ENCODE measurements at places on chromosomes 3 and 15. TPM values are rescaled to one million over a fixed set of nuclear protein-coding genes. Genes with fewer than 3 reads are reported as not detected.
A peak's percentile ranks its signal among the peaks of the same experiment; 100 is the strongest.

ECE2 gene
- total RNA-seq, result 0.24 TPM

C3orf62 gene
- total RNA-seq, result 5.4 TPM

CFAP92 gene
- total RNA-seq, result 1.6 TPM

DNA sequence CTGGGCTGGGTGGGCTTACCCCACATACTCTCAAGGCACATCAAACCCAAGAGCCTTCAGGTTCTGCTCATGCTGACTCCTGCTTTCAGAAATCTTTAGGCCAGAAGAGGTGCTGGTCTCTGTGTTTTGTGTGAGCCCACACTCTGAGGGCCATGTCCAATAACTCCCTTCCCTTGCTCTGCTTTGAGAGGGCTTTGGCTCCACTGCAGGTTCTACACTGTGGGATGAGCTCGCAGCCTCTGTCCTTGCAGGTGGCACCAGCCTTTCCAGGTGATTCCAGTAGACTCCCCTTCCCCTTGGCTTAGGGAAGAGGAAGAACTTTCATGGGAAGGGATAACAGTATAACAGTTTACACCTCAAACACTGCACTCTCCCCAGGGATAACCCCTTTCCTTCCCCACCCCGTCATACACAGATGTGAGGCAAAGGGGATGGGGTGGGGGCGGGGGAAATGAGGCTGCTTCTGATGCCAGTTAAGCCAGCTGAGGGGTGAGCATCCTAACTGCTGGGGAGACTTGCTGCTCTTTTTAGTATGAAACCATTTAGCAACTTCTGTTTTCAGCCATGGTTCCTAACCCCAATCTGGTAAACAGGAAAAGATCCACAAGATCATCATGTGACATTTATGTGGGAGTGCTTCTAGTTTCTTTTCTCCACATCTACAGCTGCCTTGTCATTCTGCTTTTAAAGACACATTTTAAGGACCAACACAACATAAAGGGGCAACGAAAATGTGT, 262.4 kb downstream of the SLC9A9 start:
- H3K27ac ChIP-seq, result no peak overlapping the region
- H3K27me3 ChIP-seq, result no peaks in the 10 kb centered on the region
- no peak for DNase-seq
- no peaks in the 10 kb centered on the region for H3K4me1 ChIP-seq

DNA sequence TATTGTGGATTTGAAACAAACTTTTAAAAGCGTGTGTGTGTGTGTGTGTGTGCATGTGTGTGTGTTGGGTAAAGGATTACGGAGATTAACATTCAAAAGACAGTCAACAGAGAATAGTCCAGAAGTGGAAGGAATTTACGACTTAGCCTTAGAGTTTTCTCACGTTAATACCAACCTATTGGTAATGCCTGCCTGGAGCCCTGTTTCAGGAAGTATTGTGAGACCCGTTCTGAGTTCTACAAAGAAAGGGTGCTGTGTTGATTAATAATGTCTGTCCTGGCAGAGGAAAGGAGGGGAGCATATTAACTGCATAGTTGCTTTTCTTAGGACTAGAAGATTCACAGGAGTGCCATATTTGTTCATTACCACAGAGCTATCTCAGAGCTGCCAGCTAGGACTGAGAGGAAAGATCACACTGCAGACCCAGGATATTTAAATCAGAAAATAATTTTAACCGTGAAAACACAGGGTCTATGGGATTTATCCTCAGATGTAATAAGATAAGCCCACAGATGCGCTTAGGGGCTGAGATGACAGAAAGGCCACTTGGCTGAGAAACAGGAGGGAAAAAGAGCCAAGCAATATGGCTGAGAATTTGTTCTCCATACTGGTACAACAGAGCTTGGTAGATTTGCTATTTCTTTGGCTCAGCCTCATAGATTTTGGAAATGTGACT, 40.5 kb upstream of the FRMD4B start:
- DNase-seq, result no peak
- no peak overlapping the region for H3K27ac ChIP-seq
- H3K27me3 ChIP-seq, result no peaks in the 10 kb centered on the region
- no peaks in the 10 kb centered on the region for H3K36me3 ChIP-seq
- no peak overlapping the region for H3K4me3 ChIP-seq

- H3K4me3 ChIP-seq, result no peak overlapping the region
- no peaks in the 10 kb centered on the region for H3K36me3 ChIP-seq
- H3K27me3 ChIP-seq, result no peaks in the 10 kb centered on the region
- H3K27ac ChIP-seq, result no peak overlapping the region
Measured at GRCh38 chr3:72319194-72320094, 528.8 kb downstream of the SHQ1 start.

DNA sequence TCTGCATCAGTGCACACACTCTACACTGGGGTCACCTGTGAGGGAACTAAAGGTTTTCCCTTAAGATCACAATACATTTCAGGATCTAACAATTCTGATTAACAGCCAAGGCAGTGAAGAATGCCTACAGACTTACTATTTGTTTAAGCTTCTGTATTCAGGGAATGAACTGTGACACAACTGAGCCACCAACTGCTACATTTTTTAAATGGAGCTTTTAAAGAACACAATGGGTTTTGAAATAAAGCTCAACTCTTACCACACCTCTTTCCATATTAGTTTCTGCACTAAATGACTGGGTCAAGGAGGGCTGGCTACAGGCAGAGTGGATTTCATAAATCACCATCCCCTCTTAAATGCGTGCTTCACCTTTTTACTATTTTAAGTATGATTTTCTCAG, 100.2 kb downstream of the TMCC1 start:
- no peaks in the 10 kb centered on the region for H3K36me3 ChIP-seq
- peaks cover 25% of the 10 kb centered on the region for H3K4me1 ChIP-seq
- H3K27ac ChIP-seq, result no peak overlapping the region
- H3K27me3 ChIP-seq, result no peaks in the 10 kb centered on the region
- 0 out of 2 replicates have a peak overlapping the region, but pooled peaks have one; percentile 8 for H3K4me3 ChIP-seq
- DNase-seq, result no peak

- H3K27ac ChIP-seq, result no peak overlapping the region
- H3K27me3 ChIP-seq, result no peaks in the 10 kb centered on the region
- no peaks in the 10 kb centered on the region for H3K36me3 ChIP-seq
- no peaks in the 10 kb centered on the region for H3K4me1 ChIP-seq
- DNase-seq, result no peak
Measured at GRCh38 chr3:56970461-56970879, 90.0 kb upstream of the SPATA12 start.

DNA sequence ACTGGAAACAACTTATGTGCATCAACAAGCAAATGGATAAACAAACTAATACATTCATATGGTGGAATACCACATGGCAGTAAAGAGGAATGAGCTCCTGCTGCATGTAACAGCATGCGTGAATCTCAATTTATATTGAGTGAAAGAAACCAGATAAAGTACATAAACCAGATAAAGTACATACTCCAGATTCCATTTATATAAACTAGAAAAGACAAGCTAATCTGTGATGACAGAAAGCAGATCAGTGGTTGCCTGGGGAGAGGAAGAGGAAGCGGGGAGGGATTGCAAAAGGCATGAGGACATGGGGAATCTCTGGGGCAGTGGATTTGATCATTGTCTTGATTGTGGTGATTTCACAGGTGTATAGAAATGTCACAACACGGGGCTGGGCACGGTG, 34.2 kb downstream of the LIMD1 start:
- H3K27me3 ChIP-seq, result no peaks in the 10 kb centered on the region
- no peaks in the 10 kb centered on the region for H3K36me3 ChIP-seq
- H3K4me1 ChIP-seq, result peaks cover 3% of the 10 kb centered on the region
- DNase-seq, result no peak
- no peak overlapping the region for H3K4me3 ChIP-seq
